ENCODE measurements at places on chromosomes 6 and 20.
A peak's percentile ranks its signal among the peaks of the same experiment; 100 is the strongest.

GRCh38 chr6:109794201-109794923, 103.3 kb downstream of the FIG4 start:
- no peak for DNase-seq

- DNase-seq, result no peak
Observed at GRCh38 chr20:43694763-43695162, 27.8 kb downstream of the MYBL2 start.

DNA sequence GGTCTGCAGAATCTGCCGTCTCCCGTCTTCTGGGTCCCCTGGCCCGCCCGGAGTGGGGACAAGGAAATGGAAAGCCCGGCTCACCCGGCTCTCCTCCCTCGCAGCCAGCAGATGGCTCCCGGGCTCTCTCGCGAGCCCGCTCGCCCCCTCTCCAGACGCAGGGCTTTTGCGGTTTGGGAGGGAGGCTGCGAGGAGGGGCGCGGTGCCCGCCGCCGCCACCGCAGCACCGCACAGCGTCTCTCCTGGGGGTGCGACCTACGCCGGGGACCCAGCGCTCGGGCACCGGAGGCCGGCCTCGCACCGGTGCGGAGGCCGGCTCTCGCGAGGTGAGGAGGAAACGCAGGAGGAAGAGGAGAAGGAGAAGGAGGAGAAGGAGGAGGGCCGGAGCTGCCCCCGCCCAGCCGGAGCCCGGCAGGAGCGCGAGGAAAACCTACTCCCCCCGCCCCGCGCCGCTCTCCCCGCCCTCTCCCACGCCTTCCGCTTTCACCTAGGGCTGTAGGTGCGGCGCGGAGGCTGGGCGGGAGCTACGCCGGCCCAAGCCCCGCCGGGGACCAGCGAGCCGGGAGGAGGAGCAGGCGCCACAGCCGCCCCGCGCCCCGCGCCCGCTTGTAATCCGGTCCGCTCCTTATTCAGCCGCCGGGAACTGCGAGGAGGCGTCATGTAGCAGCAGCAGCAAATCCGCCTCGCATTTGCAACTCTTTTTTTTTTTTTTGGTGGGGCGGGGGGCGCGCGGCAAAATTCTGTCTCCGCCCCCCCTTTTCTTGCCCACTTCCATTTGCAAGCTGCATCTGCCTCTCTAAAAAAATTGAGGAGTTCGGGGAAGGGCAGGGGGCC, at the start of gene CARMIL1:
Gene CARMIL1 (plus strand): TSS at position 461 of the 834 bp plus-strand sequence. CDS start 422 bp downstream, outside the sequence.
- DNase-seq, result peak; percentile 63

- no peak for DNase-seq
Observed at GRCh38 chr20:1388741-1389483, 3.9 kb downstream of the FKBP1A start.

GRCh38 chr6:52304983-52305390, 20.4 kb upstream of the MCM3 start:
- no peak for DNase-seq

DNA sequence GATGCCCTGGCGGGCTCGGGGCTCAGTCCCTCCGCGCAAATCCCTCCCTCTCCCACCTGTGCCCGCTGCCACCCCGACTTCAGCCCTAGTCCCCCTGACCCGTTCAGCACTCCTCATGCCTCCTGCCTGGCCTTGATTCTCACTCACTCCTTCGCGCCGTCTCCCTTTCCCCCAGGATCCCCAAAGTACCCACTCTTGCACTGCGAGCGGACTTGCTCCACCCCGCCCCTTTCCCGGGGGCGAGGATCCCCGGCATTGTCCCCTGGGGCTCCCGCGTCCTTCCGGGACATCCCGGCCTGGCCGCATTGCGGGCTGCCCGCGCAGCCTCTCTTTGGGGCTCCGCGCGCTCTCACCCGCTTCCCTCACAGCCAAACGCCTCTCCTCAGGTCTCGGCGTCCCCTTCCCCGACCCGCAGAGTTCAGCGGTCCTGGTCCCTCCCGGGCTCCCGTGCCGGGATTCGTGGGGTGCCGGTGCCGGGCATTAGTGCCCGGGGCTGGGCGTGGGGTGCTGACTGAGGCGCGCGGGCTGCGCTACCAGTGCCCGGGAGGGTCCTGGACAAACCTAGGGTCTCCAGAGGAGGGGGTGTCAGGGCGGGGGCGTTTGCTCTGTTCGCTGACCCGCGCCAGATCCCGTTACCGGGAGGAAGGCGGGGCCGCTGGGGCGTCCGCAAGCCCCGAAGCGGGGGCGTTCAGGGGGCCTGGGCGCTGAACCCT, 45.5 kb upstream of the SUPT3H start:
- DNase-seq, result peak; percentile 31

DNA sequence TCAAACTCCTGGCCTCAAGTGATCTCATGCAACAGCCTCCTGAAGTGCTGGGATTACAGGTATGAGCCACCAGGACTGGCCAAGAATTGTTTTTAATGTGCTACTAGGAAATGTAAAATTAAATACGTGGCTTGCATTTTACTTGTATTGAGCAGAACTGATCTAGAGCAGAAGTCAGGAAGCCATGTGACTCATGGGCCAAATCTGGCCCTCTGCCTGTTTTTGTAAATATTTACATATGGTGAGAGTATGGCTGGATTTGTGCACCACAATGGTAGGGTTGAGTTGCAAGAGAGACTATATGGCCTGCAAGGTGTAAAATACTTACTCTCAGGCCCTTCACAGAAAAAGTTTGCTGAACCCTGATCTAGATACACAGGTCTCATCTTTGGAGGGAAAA, 75.8 kb downstream of the LAMP5 start:
- no peak for DNase-seq

DNA sequence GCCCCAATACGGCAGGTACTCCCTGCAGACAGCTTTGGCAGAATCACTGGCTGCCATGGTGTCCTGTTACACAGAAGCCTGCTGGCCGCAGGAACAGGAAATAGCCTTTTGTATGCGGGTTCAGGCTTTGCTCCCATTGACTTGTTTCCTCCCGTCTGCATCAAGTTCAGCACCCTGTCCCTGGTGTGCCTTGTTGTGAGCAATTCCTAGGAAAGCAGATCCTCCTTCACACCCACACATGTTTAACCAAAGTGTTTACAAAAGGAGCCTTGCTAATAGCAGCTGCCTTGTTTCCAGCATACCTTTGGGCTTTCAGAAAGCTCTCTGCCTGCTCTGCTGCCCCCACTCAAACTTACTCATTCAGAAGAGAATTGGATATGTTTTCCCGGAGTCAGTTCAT, 127.2 kb upstream of the SUPT3H start:
- no peak for DNase-seq

GRCh38 chr6:14040042-14040441, 77.5 kb upstream of the CD83 start:
- DNase-seq, result no peak

DNA sequence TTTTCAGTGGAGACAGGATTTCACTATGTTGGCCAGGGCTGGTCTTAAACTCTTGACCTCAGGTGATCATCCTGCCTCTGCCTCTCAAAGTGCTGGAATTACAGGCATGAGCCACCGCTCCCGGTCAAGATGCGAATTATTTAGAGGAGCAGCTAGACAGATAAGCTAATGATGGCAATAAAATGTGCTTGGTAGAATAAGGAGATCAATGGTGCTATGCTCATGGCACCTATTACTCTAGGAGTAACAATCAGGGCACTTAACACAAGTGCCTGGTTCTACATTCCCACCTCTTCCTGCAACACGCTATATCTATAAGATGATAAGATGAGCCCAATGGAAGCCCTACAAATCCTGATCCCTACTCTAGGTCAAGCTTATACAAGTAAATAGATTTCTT, 61.4 kb upstream of the LOC128125822 start:
- DNase-seq, result no peak

DNA sequence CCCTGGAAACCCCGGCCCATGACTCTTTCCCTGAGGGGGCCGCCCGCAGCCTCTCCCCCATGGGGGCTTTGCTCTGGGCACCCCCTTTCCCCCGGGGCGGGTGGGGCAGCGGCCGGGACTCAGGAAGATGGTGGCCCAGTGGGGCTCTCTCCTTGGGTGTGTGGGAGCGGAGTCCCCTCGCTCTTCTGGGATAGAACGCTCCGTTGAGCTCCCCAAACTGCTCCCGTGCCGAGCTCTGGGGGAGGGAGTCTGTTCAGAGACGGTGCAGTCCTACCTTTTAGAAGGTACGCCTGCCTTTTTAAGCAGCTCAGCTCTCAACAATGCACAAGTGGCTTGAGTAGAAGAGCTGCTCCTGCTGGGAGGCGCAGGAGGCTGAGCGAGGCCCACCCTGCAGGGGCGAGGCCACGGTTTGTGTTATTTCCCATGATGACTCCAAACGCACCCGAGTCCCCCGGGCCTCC, 21.7 kb upstream of the BHLHE23 start:
- no peak for DNase-seq

DNA sequence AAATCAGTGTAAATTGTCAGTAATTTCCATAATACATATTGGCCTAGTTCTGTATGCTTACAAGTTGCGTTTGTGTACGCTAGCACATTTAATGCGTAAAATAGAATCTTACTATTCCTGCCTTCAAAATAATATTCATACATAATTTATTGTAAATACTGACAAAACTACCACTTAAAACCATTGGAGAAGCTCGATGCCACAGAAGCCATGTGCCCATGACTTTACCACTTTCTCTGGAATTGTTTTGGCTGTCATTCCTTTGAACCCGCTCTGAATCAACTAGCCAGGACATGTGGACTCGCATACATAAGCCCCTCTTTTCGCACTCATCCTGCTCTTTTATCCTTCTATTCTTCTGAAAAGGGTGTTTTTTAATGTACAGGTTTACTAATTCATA, 151.5 kb downstream of the TMEM242 start:
- no peak for DNase-seq

DNA sequence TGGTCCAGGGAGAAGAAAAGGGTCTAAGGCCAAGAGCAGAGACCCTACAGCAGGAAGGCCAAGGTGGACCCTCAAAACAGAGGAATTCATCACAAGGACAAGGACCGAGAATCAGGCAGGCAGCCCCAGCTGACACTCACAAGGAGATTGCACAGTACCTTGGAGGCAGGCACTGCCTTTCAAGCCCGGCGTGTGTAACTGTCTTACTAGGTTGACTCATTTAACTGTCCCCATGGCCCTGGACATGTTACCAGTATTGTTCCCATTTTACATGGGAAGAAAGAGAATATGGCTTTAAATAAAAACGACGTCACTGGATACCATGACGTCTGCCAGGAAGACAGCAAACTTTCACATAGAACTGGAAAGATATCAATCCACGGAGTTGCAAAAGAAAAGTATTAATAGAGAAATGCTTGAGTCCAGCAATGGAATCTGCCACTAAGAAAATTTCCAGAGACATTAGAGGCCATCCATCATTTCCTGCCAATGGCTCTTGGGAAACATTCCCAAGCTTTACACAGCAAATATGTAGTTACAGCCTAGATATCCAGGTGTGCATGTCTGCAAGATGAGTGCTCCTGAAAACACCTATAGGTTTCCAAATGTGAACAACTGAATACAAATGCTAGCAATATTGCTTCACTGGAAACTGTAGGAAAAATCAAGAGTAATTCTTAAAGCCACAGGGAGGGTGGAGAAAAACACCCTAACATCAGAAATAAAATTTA, 111.5 kb upstream of the RPS6KA2 start:
- no peak for DNase-seq

GRCh38 chr20:833450-834150, at the start of gene FAM110A:
FAM110A (plus strand) TSS chr20:833715; CDS start chr20:844805, 11,090 bp downstream.
- peak; percentile 96 for DNase-seq

GRCh38 chr20:61611401-61612180, 359.5 kb downstream of the CDH4 start:
- no peak for DNase-seq

- DNase-seq, result no peak
Observed at GRCh38 chr6:123804787-123805540, 1.3 kb downstream of the NKAIN2 start.

DNA sequence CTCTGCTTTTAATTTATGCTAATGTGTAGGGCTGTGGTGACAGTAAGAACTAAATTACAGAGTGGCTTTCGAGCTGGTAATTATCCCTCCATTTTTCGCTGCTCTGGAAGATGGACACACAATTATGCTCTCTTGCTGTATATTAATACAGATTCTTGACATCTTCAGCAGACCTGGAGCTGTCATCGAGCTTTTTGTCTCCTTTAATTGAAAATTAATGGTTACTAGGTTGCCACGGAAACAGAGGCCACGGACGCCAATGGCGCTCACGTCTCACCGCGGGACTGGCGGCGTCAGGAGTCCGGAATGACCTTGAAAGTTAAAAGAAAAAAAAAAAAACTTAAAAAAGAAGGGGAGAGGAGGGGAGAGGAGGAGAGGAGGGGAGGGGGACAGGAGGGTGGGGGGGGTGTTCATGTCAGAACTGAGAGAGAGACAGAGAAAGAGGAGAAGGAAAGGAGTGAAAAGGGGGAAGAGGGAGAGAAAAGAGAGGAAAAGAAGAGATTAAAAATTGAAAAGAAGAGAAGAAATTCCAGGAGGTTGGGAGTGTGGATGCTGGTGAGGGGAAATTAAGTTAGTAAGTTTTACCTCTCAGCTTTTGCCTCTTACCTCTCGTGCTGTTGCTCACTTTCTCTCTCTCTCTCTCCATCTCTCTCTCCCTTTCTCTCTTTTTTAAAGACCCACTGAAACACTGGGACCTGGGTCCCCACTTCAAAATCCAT, 22.1 kb upstream of the FOXP4 start:
- DNase-seq, result no peak

- no peak for DNase-seq
Observed at GRCh38 chr6:169800668-169801395, 49.4 kb downstream of the ERMARD start.

DNA sequence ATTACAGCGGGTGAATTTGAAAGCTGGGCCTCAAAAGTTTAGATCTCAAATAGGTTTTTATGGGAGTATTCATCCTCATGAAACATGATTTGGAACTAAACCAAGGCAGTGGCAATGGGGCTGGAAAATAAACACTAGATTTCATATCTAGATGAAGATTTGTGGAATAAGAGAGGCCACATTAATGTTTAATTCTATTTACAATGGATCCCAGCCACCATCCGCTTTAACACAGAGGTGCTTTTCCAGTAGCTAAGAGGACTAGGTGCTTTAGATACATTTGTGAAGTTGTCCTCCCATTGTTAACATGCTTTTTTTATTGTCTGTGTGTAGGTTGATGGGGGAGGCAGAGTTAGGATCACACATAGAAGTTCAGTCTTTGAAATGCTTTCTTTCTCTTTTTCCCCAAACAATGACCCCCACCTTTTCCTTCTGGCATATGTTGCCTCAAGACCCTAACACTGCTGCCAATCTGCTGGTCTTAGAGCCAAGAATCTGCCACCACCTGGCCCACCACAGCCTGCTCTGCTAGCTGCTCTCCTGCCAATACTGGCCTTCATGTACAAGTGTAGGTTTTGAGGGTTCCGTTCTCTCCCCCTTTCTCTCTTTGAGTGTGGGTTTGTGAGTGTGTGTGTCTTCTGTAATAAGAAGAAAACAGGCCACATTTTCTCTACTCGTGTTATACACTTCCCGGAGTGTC, 27.8 kb upstream of the GFRAL start:
- no peak for DNase-seq

- peak; percentile 57 for DNase-seq
Observed at GRCh38 chr20:40990542-40991120, 38.0 kb upstream of the TOP1 start.

- no peak for DNase-seq
Observed at GRCh38 chr6:168113226-168113625, 34.2 kb upstream of the FRMD1 start.

DNA sequence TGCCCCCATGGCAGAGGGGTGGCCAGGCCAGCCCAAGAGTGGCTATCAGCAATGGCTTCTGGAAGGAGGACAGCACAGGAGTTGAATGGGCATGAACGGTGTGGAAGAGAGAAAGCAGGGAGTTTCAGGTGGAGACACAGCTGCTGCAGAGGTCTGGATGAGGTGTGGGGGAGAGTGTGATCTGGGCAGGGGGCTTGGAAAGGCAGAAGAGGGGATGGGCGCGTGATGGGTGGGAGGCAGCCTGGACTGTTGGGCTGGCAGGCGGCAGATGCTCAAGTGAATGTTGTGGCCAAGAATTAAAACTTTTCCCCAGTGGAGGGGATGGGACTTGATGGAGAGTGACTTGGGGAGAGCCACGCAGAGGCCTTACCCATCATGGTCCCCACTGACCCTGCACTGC, 46.5 kb downstream of the TOX2 start:
- no peak for DNase-seq

Data from immature natural killer cell (primary cell).